NCI-H187 treated with DMSO at 0.1 percent for 48 hours (cell line): ENCODE measurements at places on chromosomes 1 and 21.
A peak's percentile ranks its signal among the peaks of the same experiment; 100 is the strongest.

GRCh38 chr1:183234660-183235476 is 48.8 kb downstream of the LAMC2 start:
- DNase-seq, result peak; percentile 72

DNA sequence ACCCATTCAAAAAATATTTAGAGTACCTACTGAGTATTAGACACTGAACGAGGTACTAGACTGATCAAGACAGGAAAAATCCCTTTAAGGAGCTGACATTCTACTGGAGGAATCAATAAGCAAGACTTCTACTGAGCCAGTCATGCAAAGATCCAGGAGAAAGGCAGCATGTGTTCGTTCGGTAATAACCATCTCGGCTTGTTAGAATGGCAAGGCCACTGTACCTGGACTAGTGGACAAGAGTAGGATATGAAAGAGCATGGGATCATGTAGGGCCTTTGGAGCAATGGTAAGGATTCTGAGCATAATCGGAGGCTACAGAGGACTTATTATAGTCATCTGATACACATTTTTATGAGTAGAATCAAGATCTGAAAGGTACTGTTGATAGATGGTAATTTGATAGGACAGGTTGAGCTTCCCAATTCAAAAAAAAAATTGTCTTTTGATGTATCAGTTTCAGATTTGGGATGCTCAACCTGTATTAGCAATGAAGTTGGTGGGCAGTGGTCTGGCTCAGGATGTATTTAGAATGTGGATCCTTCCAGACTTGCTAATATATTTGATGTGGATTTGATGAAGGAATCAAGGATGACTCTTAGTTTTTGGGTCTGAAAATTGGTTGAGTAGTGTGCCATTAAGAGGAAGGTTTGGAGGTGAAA is 2.3 kb downstream of the COX20 start:
- no peak for DNase-seq

DNA sequence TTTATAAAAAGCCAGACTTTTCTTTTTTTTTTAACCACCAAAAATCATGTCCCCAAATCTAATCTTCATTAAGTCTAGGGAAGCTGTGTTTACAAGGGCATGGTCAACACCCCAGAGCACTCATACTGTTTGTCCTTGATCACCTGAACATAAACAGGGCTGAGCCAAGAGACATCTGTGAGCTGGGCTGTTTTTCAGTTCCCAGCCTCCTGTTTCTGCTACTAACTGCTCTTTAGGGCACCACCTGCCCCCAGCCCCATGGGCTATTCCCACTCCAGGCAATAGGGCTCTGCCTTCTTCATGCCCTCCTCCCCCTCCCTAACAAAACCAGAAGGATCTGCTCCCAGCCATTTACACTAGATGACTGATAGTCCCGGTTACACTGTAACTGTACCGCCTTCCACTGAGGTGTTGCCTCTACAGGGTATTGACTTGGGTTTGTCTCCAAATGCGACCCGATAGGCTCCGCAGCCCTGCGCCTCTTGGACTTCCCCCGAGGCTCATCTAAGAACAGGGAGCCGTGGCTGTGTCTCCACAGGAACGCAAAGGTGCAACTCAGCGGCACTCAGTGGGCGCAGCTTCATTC is 11.7 kb upstream of the SLC26A9 start:
- DNase-seq, result peak; percentile 49

DNA sequence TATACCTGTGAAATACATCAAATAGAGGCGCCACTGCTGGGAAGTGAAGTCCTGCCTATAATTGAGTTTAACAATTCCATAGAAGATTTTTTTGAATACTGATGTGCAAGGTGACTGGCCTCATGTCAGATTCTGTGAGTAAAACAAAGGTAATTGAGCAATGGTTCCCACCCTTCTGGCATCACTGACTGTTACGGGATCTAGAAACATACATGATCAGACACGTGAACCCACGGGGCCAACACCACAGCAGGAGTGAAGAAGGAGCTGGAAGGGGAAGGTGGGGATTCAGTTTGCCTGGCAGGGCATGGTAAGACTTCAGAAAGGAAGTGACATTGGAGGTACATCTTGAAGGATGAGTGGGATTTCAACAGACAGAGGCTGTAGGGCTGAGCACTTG is 270.2 kb downstream of the DISC1 start:
- no peak for DNase-seq

DNA sequence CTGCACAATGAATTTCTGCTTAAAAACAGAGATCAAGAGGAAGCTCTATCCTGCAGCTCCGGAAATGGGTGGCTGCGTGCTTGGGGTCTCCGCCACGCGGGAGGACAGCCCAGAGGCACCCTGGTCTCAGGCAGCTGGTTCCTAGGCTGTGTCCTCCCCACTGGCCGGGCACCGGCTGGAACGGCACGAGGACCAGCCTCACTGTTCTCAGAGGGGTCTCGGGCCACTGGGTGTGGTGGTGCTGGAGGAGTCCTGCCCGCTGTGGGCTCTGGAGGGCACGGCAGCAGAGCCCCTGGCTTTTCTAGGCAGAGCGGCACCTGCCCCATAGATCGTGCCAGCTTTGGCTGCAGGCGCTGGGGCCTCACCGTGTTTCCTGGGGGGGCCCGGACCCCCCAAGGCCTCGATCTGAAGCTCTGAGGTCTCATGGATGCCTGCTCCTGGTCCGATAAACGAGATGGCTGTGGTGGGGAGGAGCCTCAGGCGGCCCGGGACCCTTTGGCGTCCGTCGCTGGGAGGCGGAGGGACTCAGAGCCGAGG is 8.2 kb upstream of the RNF223 start:
- no peak for DNase-seq

DNA sequence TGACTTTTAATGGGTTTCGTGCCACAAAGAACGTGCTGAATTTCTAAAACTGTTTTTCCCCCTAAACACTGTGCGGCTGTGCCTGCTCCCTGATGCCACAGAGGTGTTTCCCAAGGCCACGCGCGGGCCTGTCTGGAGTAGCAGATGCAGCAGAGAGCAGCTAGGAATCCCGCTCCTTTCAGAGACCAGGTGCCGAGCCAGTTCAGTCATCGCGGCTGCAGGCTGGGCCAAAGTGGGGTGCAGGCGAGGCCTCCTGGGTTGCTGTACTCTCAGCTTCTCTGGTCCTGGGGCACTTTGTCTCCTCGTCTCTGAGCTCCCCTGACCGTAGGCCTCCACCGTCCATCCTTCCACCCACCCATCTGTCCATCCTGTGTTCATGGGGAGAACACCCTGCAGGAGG is 17.4 kb upstream of the DIP2A start:
- DNase-seq, result no peak

- no peak for DNase-seq
These were observed 1.3 kb upstream of the ENAH start for GRCh38 chr1:225654277-225654597.

DNA sequence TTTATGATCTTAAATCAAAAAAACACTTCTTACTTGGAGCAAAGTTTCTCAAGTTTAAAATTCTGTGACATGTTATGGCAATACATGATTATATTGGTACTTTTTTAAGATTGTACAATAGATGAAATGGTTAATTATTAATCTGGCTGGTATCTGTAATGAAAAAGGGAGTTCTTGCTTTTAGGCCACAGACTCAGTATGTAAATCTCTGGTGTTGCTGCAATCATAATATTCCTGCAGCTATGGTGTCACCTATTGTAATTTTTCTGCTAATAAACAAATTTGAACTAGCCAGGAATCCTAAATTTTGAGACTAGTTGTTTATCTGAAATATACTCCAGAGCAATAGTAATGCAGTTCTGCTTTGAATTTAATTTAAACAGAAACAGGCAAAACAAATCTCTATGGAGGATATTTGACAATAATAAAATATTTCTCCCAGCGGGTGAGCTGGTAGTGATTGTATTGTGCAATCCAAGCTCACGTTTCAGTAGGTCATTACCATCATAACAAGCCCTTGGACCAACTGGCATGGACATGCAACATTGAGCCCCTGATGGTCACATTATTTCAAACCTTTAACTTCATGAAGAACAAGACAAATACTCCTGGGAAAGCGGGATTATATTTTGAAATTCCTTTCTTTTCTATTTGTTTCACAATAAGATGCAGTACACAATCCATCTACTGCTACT is 77.2 kb upstream of the USH2A start:
- no peak for DNase-seq

DNA sequence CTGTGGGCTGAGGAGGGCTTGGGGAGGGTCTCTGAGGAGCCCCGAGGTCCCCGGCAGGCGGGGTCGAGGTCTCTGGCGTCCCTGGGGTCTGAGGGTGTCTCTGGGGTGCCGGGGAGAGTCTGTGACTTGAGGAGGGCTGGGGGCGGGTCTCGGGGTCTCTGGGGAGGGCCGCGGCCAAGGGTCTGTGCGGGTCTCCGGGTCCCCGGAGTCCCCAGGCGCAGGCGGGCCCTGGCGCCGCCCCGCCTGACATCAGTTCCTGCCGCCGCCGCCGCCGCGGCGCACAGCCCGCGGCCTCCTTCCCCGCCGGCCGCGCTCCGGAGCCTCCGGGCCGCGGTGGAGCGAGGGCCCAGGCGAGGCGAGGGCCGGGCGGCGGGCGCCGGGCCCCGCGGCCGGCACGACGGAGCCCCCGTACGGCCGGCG is at the start of gene PLEKHM2:
Gene PLEKHM2, plus strand, starts transcription at position 279 of the 420 bp plus-strand sequence. CDS start 239 bp downstream, outside the sequence.
- no peak for DNase-seq

DNA sequence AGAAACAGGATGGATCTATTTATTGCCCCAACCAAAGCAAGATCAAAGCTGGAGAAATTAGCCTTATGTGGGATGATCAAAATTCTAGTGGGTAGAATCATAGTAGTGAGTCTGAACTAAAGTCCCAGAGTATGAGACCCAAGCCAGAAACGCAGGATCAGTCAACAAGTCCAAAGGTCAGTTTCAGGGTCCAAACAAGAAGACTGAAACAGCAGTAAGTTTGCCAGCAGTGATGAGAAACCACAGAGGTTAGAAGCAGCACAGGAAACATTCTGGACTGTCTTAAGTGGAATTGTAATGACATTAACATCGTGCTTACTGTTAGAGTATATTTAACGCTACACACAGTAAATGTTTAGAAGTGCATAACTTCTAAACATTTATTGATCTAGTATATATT is 251.0 kb downstream of the LRRIQ3 start:
- no peak for DNase-seq

DNA sequence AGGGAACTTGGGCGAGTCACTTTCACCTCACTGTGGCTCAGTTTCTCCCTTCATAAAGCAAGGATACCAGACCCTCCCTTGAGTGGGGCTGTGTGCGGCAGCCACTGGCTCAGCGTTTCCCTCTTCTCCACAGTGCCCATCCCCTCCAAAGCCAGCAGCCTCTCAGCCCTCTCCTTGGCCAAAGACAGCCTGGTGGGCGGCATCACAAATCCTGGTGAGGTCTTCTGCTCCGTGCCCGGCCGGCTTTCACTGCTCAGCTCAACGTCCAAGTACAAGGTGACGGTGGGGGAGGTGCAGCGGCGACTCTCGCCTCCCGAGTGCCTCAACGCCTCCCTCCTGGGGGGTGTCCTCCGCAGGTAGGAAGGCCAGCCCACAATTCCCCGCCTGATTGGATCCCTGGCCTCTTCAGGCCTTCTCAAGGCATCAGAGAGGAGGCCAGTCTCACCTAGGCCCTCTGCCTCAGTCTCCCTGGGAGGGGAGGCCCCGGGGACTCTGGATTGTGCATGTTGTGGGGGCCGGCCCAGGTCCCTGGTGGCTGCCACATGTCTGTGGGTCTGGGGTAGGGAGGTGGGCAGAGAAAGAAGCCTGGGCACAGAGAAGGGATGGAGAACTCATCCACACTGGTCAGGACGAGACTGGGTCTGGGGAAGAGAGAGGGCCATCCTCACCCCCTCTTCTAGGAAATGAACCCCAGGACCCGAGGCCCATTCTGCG is 15.2 kb downstream of the TFAP2E start:
- DNase-seq, result no peak

DNA sequence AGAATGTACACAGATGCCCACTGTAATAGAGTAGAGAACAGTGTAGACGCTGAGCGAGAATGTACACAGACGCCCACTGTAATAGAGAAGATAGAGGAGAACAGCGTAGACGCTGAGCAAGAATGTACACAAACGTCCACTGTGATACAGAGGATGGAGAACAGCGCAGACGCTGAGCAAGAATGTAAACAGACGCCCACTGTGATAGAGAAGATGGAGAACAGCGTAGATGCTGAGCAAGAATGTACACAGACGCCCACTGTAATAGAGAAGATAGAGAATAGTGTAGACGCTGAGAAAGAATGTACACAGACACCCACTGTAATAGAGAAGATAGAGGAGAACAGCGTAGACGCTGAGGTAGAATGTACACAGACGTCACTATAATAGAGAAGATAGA is 306.9 kb downstream of the SMYD3 start:
- DNase-seq, result no peak

- no peak for DNase-seq
These were observed 216.4 kb downstream of the SLC44A5 start for GRCh38 chr1:75394386-75395139.

DNA sequence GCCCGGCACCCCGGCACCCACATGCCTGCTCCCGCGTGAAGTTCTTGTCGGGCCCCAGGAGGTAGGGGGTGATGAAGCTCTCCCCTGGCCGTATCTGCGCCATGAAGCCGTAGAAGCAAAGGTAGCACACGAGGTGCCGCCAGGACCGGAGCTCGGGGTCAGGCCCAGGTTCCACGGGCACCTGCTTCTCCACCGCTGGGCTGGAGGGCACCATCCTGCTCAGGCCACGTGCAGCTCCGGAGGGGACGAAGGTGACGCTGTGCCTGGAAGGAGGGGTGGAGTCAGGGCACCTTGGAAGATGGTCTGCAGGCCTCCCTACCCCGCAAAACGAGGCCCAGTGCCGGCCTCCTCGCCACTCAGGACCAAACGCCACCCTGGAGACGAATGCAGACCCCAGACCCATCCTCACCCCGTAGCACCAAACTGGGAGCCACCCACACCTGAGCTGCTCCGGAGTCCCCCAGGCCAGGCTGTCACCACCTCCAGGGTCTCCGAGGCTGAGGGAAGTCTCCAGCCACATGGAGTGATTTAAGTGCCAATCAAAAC is 4.4 kb downstream of the SLC19A1 start:
- DNase-seq, result no peak

DNA sequence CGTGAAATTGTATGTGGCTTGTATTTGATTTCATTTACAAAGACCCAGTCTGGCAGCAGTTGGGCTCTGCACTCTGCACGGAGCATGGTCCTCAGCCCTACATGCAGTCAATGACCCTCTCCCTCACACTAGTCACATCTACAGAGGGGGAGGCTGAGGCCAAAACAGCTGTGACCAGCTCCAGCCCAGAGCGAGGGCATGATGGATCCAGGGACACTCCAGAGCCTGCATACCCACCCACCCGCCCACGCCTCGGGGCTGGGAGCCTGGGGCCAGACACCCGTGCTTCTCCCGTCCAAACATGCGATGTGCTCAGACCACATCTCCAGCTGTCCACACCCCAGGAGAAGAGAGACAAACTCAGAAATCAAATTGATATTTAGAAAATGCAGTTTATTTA is 14.0 kb upstream of the PRDM16 start:
- DNase-seq, result no peak
